OCI-M1 (cell line): ENCODE measurements at places on chromosomes 3 and 15.

DNA sequence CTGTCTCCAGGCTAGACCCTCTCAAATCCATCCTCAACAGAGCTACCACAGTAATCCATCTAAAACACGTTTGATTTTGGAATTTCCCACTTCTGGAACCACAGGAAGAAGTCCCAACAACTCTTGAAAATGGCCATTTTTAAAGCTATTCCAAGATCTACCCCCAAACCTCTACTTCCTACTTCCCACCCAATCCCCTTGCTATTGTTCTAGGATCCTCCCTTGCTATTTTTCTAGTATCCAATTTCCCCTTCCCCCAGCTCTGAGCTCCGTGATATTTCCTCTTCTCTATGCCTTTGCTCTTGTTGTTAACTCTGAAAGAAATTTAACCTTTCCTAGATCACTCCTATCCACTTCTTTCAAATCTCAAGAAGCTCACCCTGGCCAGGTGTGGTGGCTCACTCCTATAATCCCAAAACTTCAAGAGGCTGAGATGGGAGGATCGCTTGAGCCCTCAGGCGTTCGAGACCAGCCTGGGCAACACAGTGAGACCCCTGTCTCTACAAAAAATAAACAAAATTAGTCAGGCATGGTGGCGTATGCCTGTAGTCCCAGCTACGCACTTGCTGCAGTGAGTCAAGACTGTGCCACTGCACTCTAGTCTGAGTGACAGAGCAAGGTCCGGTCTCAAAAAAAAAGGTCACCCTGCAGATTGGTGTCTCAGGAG is 13.0 kb downstream of the UACA start:
- no peak for DNase-seq

- no peak for DNase-seq
Observed at GRCh38 chr15:59242649-59243048, 36.0 kb downstream of the LDHAL6B start.

DNA sequence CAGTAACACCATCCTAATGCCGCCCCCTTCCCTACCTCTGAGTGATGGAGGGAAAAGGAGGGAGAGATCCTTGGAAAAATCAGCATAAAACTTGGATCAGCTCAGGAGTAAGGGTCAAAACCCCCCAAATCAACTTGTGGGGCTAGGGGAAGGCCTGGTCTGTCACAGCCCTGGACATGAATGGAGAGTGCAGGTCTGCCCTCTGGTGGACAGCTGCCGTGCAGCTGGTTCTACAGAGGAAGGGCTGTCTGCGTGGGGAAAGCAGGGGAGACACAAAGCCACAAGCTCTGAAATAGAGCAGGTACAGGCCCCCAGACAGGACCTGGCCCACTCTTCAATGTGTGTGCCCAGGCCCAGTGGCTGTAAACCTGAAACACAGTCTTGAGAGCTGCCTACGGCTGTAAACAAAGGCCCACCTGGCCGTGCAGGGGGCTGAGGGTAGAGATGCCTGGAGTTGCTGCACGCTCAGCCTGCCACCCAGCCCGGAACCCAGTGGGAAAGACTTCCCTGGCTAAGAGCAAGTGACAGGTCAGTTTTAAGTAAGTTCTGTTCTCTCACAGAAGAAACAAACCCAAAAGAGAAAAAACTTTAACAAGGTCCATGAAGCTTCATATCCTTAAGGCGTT is 16.4 kb downstream of the CLK3 start:
- peak; percentile 71 for DNase-seq

DNA sequence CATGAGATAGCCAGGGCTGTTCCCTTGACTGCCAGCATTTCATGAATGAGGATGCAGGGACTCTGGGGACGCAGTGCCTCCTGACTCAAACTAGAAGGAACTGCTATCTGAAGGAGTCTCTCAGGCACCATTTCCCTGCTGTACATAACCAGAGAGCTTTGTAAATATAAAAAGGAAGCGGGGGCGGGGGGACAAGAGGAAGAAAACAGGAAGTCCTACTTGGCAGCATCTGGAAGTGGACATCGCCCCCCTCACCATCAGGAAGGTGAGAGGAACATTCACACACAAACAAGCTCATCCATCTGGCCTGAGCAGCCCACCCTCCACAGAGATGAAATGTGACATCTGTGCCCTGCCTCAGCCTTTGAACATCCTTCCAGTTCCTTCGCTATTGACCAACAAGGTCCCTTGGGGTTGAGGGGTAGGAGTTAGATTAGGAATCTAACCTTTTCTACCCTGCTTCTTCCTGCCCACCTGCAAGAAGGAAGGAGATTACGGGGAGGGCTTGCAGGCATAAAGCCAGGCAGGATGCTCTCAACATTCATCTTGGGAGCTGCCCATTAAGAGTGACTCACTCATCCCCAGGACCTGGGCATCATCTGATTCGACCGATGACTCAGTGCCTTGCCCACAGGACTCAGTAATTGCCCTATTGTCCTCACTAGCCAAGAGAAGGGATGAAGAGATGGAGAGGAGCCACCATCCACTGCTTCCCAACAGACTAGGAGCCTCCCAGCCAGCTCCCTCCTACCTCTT is 31.9 kb downstream of the SH3BP5 start:
- DNase-seq: peak; percentile 21

DNA sequence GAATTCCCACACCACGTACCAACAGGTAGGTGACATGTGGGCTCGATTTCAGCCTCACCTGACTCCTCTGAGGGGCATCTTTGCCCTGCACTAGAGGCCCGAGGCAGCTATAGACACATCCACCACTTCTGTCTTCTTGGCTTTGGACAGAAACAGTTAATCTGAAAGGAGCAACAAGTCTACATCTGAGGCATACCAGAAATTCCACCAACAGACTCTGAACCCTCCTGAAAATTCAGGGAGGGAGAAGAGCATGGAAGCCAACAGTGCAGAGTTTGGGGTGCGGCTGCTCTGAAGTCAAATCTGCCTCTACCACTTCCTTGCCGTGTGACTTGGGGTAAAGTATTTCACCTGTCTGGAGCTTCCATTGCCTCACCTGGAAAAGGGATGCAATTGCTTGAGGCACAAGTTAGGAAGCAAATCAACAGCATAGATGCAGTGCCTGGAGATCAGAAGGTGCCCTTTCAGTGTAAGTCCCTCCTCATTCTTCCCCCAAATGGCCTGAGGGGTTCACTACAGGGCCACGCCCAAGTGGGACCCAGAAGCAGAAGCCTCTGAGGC is 119.8 kb downstream of the SHQ1 start:
- no peak for DNase-seq

DNA sequence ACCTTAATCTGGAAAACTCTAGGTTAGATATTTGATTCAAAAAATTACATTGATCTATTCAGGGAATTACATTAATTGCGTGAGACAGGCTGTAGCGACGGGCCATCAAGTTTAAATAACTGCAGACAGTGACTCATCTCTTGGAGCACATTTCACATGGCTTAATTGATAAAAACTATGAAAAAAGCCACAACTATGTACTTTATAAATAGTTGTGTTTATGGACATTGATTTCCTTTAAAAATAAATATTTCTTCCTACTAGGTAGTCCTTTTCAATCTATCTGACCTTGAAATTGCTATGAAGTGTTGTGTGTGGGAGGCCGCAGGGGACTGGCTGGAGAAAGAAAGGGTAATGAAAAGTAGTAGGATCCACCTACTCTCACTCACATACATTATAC is 157.8 kb downstream of the IL1RAP start:
- DNase-seq: no peak

DNA sequence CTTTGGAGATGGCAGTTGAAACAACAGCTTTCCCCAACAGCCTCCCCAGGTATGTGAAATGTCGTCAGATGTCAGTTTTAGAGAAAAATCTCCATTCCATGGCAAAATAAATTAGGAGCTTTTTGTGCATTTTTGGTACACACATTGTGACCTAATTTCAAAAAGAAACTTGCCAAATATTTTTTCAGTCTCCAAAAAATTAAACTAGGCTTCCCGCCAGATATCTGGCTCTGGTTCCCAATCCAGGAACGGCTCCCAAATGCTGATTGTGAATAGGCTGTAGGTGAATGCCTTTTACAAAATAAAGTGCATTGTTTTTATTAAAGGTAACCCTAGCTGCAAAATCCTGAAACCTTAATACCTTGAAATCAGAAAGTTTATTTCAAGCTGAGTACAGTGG is 10.9 kb downstream of the KCNAB1 start:
- DNase-seq: no peak

DNA sequence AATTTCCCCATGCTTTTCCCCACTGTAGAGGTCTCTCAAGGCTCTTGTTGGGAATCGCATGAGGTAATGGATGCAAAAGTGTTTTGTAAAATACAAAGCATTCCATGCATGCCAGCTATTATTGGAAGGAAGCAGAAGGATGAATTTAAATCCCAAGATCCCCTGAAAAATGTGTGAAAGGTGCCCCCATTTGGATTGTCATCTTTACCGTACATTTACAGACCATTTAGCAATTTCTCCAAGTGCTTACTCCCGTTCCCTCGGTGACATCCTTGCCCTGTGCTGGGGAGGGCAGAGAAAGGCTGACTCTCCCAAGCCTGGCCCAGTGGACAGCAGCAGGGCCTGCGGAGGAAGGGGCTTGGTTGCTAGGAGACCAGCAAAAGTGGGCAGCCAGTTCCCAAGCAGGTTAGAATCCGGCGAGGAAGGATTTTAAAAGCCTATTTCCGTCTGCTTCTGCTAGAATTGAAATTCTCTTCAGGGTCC is 31.1 kb upstream of the NEO1 start:
- no peak for DNase-seq

- peak; percentile 89 for DNase-seq
Observed at GRCh38 chr15:81098861-81099651, 35.0 kb upstream of the CFAP161 start.

DNA sequence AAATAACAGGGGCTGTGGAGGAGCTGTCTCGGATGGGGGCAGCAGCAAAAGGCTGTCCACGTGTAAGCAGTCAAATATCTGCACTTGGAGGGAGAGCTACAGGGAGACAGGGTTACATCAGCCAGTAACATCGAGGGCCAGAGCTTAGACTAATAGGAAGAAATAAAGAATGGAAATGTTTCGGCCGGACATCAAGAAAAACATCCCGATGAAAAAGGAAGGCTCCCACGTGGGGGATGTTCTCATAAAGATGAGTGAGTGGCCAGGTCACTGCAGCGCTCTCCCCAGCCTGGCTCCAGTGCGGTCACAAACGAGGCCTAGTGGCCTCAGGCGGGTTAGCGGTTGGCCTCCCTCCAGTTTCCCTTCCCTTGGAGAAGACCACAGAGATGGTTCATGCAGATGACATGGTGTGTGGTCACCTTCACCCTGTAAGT is 56.1 kb upstream of the WNT5A start:
- DNase-seq: peak; percentile 2

DNA sequence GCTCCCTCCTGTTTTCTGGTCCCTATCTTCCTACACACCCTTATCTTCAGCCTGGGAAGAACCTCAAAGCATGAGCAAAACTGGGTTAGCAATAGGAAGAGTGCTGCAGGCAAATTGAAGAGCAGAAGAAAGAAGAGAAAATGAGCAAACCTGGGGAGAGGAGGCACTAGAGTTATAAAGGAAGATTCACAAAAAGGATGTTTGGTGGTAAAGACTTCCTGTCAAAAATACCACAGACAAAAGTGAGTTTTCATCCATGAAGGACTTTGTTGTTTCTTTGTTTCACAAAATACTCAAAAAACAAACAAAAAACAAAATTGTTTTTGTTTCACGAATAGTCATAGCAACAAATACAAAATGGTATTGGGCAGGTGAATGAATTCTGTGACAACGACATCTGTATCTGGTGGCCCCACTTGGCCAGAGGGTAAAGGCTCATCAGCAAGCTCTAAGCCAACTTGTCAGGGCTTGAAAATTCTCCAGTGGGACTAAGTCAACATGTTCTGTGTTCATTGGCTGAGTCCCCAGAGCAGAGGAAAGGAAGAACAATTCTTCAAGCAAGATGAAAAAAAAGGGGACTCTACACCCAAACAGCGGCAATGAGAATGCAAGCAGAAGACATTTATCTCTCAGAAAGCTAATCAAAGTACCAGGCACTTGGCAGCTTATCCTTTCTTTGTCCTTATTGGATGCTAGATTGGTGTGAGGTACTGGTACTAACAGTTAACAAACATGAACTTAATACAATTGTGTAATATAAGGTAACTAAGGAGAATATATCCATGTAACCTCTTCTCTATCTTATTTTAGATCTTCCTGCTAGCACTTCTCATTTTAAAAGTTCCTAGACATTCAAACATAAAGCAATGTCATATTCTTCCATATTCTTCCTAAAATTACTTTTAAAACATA is 9.7 kb downstream of the ATP8B4 start:
- peak; percentile 20 for DNase-seq

- DNase-seq: no peak
Observed at GRCh38 chr3:172356427-172356826, 91.8 kb downstream of the GHSR start.

DNA sequence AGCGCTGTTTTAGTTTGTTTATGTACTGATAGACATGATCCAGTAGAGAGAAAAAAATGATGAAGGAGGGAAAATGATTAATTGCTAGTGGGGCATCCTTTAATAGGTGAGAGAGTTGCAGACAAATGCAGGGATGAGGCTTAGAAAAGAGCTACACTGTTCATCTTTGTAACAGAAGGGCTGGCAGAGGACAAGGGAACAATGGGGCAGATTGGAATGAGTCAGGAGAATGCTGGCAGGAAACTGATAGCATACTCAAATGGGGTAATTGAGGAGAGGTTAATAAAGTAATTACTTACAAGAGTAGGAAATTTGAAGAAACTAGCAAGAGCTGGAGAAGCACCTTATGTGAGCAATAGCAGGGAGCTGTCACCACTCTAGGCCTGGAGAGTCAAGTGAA is 170.9 kb downstream of the OXSM start:
- DNase-seq: no peak

GRCh38 chr3:17741621-17742101 is 770 bp downstream of the TBC1D5 start:
- peak; percentile 86 for DNase-seq

GRCh38 chr3:186109897-186110803 is 1.3 kb upstream of the ETV5 start:
- peak; percentile 34 for DNase-seq

- DNase-seq: no peak
Observed at GRCh38 chr15:68375191-68375631, 56.8 kb downstream of the ITGA11 start.

GRCh38 chr3:122067588-122068240 is 12.6 kb downstream of the CD86 start:
- DNase-seq: peak; percentile 67

- peak; percentile 70 for DNase-seq
Observed at GRCh38 chr3:85567071-85567676, 608.4 kb downstream of the CADM2 start.

GRCh38 chr3:195238586-195239118 is 32.3 kb downstream of the XXYLT1 start:
- no peak for DNase-seq

DNA sequence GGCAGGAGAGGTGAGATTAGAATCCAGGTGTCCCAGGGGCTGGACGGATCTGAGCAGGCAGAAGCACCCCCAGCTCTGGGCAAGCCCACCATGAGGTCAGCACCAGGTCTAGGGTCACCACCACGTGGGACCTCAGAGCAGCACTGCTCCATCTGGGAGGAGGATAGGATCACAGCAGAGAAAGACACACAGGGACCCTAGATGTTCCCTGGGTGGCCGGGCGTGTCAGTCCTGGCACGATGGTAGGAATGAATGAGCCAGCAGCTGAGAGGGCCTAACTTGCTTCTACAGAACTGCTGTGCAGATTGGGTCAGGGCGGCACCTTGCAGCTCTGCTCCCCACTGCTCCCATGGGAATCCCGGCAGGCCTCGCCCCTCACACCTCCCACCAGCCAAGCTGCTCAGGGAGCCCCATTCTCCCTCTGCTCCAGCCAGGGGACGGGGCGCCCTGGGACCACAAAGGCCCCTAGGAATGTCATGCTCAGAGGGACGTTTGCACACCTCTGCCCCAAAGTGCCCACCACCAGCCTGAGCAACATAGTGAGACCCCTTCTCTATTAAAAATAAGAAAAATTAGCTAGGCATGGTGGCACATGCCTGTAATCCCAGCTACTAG is 66.3 kb downstream of the ZNF445 start:
- no peak for DNase-seq

GRCh38 chr3:177287231-177287630 is 89.9 kb upstream of the TBL1XR1 start:
- peak; percentile 11 for DNase-seq
